Diencephalon (tissue), 1 donor: ENCODE measurements at places on chromosomes 1 and 21. TPM values are rescaled to one million over a fixed set of nuclear protein-coding genes. Genes with fewer than 3 reads are reported as not detected.

The OLFML2B gene
- total RNA-seq = 1.8 TPM

The APCS gene
- not detected for total RNA-seq

The CLDN8 gene
- total RNA-seq = not detected

The C1orf141 gene
- total RNA-seq = 0.69 TPM

The NFASC gene
- total RNA-seq = 46.4 TPM

The USP24 gene
- 65.7 TPM for total RNA-seq

The RNF186 gene
- not detected for total RNA-seq

The OR2L5 gene
- total RNA-seq = 1.8 TPM

The LCE1A gene
- not detected for total RNA-seq

The SASS6 gene
- total RNA-seq = 4.8 TPM

The DPYD gene
- 20.5 TPM for total RNA-seq

The RGSL1 gene
- not detected for total RNA-seq

The RGS13 gene
- 1.2 TPM for total RNA-seq

The C4BPA gene
- total RNA-seq = not detected

The CDC14A gene
- total RNA-seq = 8.3 TPM

The CDKN2C gene
- 7.4 TPM for total RNA-seq

The LRRC53 gene
- 0.23 TPM for total RNA-seq

The GCSAML gene
- total RNA-seq = 0.69 TPM

The S100A14 gene
- total RNA-seq = not detected

The MYBPH gene
- not detected for total RNA-seq

The CFHR2 gene
- total RNA-seq = not detected

The BLZF1 gene
- total RNA-seq = 33.9 TPM

The S100A6 gene
- 51.7 TPM for total RNA-seq

The VANGL2 gene
- 17.8 TPM for total RNA-seq

The RAB29 gene
- total RNA-seq = 4.6 TPM

The FCMR gene
- 0.46 TPM for total RNA-seq

The IGSF3 gene
- 98.0 TPM for total RNA-seq

The TMPRSS15 gene
- total RNA-seq = 0.23 TPM

The LIPI gene
- total RNA-seq = not detected

The BCL2L15 gene
- total RNA-seq = 0.69 TPM

The LINGO4 gene
- 0.23 TPM for total RNA-seq

The C1orf185 gene
- not detected for total RNA-seq

The FAM163A gene
- 1.6 TPM for total RNA-seq

The TPTE gene
- not detected for total RNA-seq

The PEA15 gene
- 167 TPM for total RNA-seq

The COL6A1 gene
- 65.0 TPM for total RNA-seq

The CDCP2 gene
- total RNA-seq = not detected

The MAP3K21 gene
- 8.1 TPM for total RNA-seq

The CAPN9 gene
- total RNA-seq = not detected

The RORC gene
- total RNA-seq = 0.23 TPM

The MFSD2A gene
- 26.8 TPM for total RNA-seq
